Fibroblast of skin of right quadriceps (primary cell): ENCODE measurements at places on chromosomes 6 and 20.

GRCh38 chr20:57508381-57508780, 16.6 kb downstream of the CTCFL start:
- DNase-seq = no peak

DNA sequence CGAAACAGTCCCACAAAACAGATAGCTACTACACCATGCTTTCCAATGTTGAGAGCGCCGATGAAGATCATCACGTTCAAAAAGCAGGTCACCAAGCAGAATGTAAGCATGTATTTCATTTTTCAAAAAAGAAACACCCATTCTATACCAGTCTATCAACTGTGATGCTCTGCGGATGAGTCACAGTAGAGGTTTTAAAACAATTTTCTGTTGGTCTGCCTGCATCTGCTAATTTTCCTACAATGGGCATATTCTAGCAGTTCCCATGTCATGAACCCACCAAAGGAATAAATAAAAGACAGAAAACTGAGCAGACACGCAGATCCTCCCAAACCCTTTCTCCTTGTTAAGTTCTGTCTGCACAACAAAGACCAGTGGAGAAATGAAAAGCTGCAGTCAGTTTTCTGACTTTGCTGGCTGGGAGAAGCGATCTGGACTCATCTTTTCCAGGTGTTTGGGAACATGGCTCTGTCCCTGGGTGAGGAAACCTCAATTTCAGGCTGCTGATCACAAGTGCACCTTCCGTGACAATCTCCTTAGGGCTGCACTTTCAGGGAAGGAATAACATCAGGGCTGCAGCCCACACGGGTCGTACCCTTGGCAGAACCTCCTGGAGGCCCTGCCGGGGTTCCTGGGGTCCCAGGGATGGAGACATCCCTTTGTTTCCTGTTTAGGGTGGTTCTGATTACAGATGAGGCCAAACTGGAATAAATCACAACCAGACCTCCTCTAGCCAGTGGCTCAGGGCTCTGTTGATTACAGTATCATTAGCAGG, 200.1 kb downstream of the BMP7 start:
- peak; percentile 68 for DNase-seq

DNA sequence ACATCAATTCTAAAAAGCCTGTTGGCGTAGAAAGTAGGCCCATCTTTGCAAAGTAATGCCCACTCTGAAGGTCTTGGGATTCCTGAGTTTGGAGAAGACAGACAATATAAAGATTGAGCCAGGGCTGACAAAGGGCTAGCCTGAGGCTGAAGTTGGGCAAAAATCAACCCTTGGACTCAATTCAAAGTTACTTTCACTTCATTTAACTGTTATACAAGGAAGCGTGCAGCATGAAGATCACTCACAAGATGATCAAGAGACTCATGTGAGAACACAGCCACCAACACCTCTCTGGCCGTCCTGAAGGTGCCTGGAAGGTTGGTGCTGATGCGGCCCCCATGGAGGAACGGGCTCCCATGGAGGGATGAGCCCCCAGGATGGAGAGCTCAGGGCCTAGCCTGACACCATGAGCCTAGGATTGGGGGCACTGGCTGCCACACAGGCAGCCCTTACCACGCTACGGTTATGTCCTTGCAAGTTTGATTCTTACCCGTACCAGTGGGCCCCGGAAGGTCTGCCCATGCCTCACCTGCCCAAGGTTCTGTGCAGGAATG, 26.6 kb downstream of the FOXC1 start:
- DNase-seq = no peak

GRCh38 chr6:80165143-80165542, 58.7 kb downstream of the BCKDHB start:
- DNase-seq = peak; percentile 29

- no peak for DNase-seq
These were observed 112.5 kb upstream of the LOC128125822 start for GRCh38 chr6:63459814-63460213.

- DNase-seq = no peak
These were observed 179.6 kb upstream of the ARG1 start for GRCh38 chr6:131393433-131393832.

DNA sequence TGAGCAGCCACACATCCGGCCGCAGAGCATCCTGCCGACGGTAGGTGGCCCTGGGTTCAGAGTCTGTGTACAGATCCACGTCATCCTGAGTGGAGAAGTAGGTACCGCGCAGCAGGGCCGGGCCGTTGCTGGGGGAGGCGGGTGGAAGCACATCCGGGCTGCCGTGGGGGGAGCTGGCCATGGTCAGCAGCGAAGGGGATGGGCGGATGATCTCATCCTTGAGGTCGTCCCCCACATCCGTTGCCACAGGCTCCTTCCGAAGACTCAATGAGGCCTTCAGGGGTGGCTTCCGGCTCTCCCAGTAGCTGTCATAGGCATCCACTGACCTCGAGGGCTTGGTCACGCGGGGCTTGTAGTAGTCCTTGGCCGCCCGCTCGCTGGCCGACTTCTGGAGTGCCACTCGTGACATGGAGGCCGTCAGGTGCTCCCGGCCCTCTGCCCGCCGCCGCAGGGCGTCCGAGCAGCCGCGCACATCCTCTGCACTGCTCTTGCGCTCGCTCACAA, 9.2 kb downstream of the SPATA2 start:
- no peak for DNase-seq

DNA sequence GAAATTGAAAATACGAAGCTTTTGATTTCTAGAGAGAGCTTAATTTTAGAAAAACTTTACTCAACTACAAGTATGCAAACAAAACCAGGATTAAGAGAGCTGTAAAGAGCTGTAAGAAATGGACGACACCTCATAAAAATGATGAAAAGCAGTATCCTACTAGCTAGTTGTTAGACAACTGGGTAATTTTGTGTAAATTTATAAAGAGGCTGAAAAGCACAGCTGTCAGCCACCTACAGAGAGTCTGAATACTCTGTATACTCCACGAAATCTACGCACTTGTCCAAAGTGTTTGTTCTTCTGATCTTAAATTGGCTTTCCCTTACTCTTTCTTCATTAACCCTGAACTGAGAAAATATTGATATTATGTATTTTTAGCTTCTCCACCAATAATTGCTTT, 808.4 kb upstream of the EPHA7 start:
- no peak for DNase-seq

GRCh38 chr6:162698440-162698839, 29.1 kb downstream of the PRKN start:
- DNase-seq = no peak

GRCh38 chr6:94323853-94324252, 904.5 kb upstream of the EPHA7 start:
- no peak for DNase-seq

DNA sequence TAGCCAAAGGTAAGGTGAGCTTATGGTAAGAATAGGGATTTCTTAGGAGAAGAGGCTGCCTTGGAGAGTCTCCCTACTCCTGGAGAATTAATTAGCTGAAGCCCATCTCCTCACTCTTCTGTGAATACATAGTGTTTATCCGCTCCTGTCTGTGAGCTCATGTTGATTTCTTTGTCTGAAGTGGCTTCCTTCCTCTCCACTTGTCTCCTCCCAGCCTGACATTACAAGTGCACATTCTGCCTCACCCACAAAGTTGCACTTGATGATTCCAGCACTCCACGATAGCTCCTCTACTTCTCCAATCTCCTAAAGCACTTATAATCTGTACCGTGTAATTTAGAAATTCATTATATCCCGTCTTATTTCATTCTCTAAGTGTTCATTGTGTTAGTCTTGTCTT, 287.2 kb downstream of the QKI start:
- DNase-seq = no peak

DNA sequence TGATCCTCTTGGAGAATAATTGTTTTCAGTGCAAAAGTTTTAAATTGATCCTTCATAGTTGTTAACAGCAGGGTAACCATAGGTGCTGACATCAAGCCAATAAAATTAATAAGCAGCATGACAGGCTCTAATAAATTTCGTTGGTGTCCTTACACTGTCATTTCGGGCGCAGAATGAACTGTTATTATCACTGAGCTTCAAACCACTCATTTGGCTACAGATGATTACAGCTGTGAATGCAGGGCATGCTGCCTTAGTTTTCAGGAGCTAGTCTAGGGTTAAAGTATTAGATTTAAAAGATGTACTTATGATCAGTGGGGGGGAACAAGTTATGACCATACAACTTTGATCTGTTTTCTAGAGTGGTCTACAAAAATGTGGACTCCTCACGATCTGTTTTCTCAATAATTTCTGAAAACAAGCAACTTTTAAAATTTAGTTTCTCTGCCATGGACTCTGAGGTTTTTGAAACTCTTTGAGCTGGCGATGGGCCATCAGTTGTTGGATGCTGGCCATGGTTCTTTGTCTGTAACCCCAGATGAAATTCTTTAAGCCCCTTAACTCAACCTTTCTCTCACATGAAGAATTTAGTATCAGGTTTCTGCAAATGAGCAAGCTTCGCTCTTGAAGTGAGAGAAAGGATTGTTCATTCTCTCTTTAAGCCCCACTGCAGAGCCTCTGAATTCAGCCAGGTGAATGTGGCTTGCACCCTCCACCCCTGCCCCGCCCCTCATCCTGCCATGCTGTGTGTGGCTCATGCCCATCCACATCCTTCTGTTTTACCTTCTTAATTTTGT, 99.1 kb upstream of the MTHFD1L start:
- peak; percentile 47 for DNase-seq

DNA sequence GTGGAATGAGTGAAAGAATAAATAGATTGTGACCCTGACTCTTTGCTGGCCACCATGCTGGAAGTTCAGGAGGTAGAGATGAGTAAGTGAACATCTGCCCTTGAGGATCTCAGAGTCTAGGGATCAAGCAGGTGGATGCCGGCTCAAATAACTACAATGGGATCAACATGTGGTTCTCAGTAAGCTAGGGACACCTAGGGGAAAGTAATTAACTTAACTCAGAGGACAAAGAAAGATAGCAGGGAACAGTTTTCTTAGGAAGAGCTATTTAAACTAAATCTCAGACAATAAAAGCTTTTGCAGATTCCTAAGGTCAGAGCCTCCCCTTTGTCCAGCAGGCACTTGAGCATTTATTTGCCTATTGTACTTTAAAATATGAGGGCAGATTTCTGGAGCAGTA, 29.1 kb downstream of the SLC13A3 start:
- no peak for DNase-seq

GRCh38 chr6:75065523-75065922, 140.3 kb downstream of the COL12A1 start:
- DNase-seq = peak; percentile 77

GRCh38 chr6:68891419-68891818, 256.3 kb downstream of the ADGRB3 start:
- peak; percentile 3 for DNase-seq

- no peak for DNase-seq
These were observed 724 bp upstream of the CUL7 start for GRCh38 chr6:43054206-43054943.

GRCh38 chr20:4728120-4728760, 6.5 kb downstream of the PRND start:
- DNase-seq = peak; percentile 46

DNA sequence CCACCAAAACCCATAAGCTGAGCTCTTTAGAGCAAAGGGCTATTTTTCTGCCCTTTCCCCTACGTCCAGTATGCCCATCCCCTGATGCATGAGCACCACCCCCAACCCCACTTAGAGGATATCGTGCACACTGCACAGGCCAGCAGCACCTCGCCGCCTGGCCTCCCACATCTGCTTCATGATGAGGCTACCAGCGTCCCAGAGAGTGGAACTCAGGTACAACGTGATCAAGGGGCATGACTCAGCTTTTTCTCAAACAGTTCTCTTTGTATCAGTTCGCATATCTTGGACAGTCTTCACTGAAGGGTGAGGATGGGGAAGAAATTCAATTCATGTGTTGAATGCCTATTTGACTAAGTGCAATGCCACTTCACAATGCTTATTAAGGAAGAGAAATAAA, 81.9 kb upstream of the QKI start:
- DNase-seq = no peak

- no peak for DNase-seq
These were observed 439.4 kb upstream of the ARID1B start for GRCh38 chr6:156337801-156338200.

DNA sequence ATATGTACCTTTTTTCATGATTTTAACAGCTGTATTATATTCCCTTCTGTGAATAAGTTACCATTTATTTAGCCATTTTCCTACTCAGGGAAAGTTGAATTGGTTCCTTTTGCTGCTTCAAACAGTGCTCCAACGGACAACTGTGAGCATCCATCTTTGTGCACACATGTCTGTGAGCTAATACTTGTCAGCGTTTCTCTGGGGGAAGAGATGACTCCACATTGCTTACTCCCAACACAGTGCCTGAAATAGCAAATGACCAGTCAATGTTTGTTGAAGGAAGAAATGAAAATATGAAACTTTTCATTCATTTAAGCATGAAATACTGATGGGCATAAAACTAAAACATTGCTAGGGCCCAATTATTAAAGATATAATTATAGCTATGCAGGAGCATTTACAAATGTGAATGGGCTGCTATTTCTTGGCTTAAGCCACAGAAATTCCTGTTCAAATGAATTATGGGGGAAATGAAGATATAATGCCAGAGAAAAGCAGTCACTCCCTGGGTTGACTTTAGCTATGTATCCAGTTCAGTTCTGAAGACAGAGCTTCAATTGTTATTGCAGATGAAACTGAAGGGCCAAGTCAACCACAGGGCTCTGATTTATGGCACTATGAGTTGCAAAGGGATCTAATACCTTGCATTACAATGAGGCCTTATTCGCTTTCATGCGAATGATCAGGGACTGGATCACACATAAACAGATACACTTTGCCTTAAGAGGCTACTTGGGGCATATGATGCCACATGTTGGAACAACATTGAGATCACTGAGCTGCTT, 47.4 kb upstream of the FOXC1 start:
- DNase-seq = no peak

DNA sequence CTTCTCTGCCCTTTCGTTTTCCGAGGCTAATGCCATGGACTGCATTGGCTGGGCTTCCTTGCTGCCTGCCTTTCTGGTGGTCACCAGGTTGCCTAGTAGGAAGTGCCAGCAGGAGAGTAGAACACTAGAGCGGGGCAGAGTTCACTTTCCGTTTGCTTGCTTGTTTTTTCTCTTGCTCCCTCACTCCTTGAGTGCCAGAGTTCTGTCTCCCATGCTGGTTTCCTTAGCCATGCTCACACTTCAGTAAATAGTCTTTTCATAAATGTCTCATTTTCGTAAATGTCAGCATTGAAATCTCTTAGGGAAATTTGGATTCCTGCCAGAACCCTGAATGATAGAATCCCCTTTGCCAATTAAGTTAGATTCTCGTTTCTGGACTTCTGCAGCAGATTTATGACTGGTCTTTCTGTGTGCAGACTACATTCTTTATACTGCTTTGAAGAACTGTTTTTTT, 63.9 kb downstream of the FAM83B start:
- peak; percentile 38 for DNase-seq

DNA sequence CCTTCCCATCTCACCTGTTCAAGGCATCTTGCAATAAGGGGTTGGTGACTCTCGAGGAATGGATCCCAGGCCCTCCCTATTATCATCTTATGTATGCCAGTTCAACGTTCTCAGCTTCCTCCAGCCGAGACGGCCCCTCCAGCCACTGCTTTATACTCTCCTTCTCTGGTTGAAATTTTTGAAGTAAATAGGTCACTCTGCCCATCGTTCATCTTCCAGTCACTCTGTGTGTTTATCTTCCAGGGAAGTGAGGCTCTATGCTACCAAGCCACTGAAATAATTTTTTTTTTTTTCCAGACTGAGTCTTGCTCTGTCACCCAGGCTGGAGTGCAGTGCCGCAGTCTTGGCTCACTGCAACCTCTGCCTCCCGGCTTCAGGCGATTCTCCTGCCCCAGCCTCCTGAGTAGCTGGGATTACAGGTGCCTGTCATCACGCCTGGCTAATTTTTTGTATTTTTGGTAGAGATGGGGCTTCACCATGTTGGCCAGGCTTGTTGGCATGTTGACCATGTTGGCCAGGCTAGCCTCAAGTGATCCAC, 17.0 kb downstream of the PTPN1 start:
- DNase-seq = no peak
